AG04450 (cell line): ENCODE measurements at places on chromosomes 13 and 19.

DNA sequence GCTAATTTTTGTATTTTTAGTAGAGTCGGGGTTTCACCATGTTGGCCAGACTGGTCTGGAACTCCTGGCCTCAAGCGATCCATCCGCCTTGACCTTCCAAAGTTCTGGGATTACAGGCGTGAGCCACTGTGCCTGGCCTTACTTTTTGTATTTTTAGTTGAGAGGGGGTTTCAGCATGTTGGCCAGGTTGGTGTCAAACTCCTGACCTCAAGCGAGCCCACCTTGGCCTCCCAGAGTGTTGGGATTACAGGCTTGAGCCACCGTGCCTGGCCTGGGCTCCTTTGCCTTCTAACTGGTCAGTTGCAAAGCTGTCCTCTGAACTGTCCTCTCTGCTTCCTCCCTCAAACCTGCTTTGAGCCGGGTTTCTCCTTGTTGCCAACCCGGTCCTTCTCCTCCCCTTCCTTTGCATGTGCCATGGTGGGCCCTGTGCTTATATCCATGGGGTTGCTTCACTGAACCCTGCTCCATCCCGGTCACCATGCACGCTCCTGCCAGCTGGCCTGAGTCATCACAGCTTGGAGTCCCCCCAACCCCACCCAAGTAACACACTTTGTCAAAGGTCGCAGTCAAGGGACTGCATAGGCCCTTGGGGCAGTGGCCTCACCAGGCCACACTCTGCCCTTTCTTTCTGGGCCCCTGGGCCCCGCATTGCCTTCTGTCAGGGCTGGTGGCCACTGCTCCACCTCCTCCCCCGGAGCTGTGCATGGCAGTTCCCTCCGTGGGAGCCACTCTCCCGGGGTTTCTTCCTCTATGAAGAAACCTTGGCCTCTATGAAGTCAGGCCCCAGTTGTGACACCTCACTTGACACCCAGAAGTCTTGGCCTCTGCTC is 21.2 kb downstream of the WTIP start:
- DNase-seq, result no peak

DNA sequence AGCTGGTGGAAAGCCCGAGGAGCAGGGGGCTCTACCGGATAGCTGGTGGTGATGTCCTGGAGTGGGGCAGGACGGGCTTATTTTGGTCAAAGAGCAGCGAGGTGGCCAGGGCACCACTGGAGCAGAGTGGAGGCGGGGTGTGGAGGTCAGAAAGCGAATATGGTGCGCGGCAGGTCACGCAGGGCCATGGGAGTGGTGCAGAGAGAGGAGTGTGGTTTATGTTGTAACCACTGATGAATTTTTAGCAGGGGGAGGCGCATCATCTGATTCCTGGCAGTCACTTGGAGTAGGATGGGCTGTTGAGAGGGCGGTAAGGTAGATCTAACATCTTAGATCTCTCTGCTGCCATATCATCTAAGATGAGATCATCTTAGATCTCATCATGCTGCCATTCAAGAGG is 1.4 kb upstream of the ZNF414 start:
- DNase-seq, result no peak

- DNase-seq, result no peak
These were observed at the start of gene HCST for GRCh38 chr19:35901854-35902661. Gene HCST, plus strand, starts transcription at chr19:35902529. Its CDS starts 65 bp downstream, at chr19:35902594.

DNA sequence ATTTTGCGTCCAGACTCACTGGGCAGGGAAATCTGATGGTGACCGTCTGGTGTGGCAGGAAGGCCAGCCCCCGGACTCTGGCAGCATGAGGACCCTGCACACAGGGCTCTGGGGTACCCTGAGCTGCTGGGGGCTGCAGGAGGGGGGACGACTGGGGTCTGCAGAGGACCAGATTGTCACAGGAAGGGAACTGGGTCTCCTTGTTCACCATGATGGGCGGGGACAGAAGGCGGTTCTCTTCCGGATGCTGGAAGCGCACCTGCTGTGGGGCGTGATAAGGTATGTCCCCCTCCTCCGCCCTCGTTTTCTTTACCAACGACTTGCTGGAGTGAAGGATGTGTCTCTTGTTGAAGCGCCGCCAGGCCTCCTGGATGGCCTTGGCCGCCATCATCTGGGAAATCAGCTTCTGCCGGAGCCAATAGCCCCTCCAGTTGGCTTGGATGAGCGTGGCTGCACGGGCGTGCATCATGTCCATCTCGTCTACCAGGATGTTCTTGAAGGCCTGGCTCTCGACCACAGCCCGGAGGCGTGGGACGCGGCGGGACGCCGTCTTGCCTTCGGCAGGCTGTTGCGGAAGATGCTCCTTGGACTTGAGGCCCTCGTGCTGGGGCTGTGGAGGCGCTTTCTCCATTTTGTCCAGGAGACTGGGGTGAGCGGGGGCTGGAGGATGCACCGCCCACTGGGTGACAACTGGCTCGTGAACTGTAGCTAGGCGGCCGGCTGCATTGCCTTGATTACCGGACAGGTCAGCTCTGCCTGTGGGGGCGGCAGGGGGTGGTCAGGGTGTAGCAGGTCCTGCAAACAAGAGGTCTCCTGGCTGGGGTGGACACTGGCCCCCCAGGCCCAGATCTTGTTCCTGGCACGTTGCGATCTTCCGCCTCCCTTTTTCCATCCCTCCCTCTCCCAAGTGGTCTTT is 7.2 kb downstream of the IQCN start:
- DNase-seq, result no peak

- no peak for DNase-seq
These were observed 15.5 kb downstream of the STX10 start for GRCh38 chr19:13134626-13135025.

DNA sequence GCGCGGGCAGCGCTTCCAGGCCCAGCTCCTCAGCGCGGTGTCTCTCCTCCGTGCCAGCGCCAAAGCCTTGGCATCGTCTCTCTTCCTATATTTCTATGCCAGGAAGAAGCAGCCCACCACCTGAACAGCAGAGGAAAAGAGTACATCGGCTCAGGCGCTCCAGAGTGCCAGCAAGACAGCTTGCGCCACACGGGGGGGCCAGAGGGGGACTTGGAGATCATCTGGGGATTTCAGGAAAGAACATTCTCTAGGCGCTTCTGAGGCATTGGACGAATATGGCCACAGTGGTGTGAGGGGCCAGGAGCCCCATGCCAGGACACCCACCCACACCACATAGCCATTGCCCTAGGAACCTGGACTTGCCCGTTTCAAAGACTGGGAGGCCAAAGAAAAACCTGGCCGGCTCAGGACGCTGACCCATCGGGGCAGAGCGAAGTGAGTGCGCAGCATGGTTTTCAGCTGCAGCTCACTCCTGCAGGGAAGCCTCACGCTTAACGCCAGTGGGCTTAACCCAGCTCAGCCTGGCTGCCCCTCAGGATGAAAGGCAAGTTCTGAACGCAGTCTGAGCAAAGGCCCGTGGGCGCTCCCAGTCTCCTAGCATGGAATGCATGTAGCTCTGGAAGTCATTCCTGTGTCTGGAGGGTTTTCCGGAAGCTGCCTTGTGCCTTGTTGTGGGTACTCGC is 62.1 kb downstream of the GGACT start:
- no peak for DNase-seq

GRCh38 chr19:37928527-37929286 is 21.7 kb downstream of the SIPA1L3 start:
- no peak for DNase-seq

- DNase-seq, result no peak
These were observed 2.3 kb downstream of the VRK3 start for GRCh38 chr19:50022823-50023222.

- no peak for DNase-seq
These were observed 3.9 kb downstream of the ACP7 start for GRCh38 chr19:39087907-39088686.

- no peak for DNase-seq
These were observed 41.7 kb downstream of the HTR2A start for GRCh38 chr13:46855166-46855565.

GRCh38 chr13:88085036-88085435 is 413.9 kb downstream of the SLITRK5 start:
- no peak for DNase-seq

GRCh38 chr19:30966486-30966885 is 382.8 kb downstream of the TSHZ3 start:
- no peak for DNase-seq

GRCh38 chr19:40896418-40896796 is 14.4 kb upstream of the CYP2A7 start:
- no peak for DNase-seq

- DNase-seq, result no peak
These were observed at the start of gene ADM5 for GRCh38 chr19:49689133-49690078. Gene ADM5, plus strand, starts transcription at chr19:49689594. Its CDS starts 244 bp downstream, at chr19:49689838.
